ENCODE measurements at places on chromosomes 16 and 17. TPM values are rescaled to one million over a fixed set of nuclear protein-coding genes. Genes with fewer than 3 reads are reported as not detected.
A peak's percentile ranks its signal among the peaks of the same experiment; 100 is the strongest.

- no peaks in the 10 kb centered on the region for H3K36me3 ChIP-seq
- H3K27me3 ChIP-seq: no peaks in the 10 kb centered on the region
- H3K27ac ChIP-seq: no peak overlapping the region
- no peak for DNase-seq
- H3K4me1 ChIP-seq: peaks cover 3% of the 10 kb centered on the region
Observed at GRCh38 chr16:83441517-83441916, 366.3 kb upstream of the HSBP1 start.

- H3K4me1 ChIP-seq: peaks cover 18% of the 10 kb centered on the region
- no peaks in the 10 kb centered on the region for H3K27me3 ChIP-seq
- H3K36me3 ChIP-seq: peaks cover 16% of the 10 kb centered on the region
- no peak for DNase-seq
Observed at GRCh38 chr17:608511-609231, 106.0 kb downstream of the VPS53 start.

DNA sequence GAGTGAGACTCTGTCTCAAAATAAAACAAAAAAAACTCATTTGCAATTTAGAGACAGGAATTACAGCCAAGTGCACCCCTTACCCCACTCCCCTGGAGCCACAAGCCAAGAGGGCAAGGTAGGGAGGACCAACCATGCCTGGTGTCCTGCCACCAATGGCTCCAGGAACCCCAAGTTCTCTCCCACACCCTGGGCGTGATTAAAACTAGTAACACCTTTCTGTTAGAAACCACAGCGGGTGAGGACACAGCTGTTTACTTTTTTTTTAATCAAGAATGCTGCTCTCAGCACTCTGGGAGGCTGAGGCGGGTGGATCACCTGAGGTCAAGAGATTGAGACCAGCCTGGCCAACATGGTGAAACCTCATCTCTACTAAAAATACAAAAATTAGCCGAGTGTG lies 38.1 kb downstream of the ANKRD11 start:
- no peak for DNase-seq
- H3K36me3 ChIP-seq: peaks cover 3% of the 10 kb centered on the region
- peaks cover 62% of the 10 kb centered on the region for H3K4me1 ChIP-seq
- H3K4me3 ChIP-seq: no peak overlapping the region
- no peaks in the 10 kb centered on the region for H3K27me3 ChIP-seq

DNA sequence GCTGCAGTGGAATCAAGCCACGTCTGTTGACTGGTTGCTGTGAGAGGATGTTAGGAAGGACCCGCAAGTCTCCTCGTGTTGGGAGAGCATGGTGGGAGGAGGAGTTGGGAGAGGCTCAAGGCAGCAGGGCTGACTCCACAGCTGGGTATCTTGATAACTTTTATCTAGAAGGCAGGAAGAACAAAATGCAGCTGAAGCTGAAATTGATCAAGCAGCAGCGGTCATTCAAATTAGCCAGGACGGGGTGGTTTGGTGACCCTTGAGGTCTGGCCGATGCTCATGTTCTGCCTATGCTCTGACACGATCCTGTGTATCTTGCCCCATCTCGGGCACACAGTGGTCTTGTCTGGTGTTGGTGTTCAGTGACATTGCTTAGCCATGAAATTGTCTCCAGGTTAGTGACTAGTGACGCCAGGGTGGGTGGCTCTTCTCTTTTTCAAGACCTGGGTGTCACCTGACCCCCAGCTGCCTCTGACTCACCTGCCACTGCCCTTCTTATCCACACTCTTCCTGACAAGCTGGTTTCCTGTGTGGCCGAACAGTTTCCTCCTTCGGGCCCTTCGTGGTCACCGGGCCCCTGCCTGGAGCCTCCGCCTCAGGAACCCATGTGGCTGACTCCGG lies 19.1 kb downstream of the NPTX1 start:
- peaks cover 21% of the 10 kb centered on the region for H3K4me1 ChIP-seq
- H3K36me3 ChIP-seq: no peaks in the 10 kb centered on the region
- DNase-seq: no peak
- H3K27me3 ChIP-seq: peaks cover 22% of the 10 kb centered on the region
- no peak overlapping the region for H3K4me3 ChIP-seq

- H3K27ac ChIP-seq: no peak overlapping the region
- no peak for DNase-seq
- H3K27me3 ChIP-seq: peaks cover 10% of the 10 kb centered on the region
- no peaks in the 10 kb centered on the region for H3K36me3 ChIP-seq
- no peaks in the 10 kb centered on the region for H3K4me1 ChIP-seq
- peak overlapping the region; percentile 26 for H3K4me3 ChIP-seq
Observed at GRCh38 chr16:31537362-31538242, 9.9 kb downstream of the AHSP start.

Gene LRRC46
- 0.84 TPM for total RNA-seq

DNA sequence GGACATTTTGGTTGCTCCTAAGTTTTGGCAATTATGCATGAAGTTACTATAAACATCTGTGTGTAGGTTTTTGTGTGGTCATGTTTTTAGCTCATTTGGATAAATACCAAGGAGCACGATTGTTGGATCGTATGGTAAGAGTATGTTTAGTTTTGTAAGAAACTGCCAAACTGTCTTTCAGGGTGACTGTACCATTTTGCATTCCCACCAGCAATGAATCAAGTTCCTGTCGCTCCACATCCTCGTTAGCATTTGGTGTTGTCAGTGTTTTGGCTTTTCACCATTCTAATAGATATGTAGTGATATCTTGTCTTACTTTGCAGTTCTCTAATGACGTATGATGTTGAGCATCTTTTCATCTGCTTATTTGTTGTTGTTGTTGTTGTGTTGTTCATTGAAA lies 20.2 kb downstream of the TENT4B start:
- H3K27me3 ChIP-seq: no peaks in the 10 kb centered on the region
- no peak overlapping the region for H3K4me3 ChIP-seq
- peaks cover 4% of the 10 kb centered on the region for H3K36me3 ChIP-seq
- peaks cover 17% of the 10 kb centered on the region for H3K4me1 ChIP-seq

Gene IRX6
- 0.63 TPM for total RNA-seq

- DNase-seq: no peak
- no peak overlapping the region for H3K27ac ChIP-seq
- H3K4me1 ChIP-seq: no peaks in the 10 kb centered on the region
- peaks cover 38% of the 10 kb centered on the region for H3K27me3 ChIP-seq
- no peak overlapping the region for H3K4me3 ChIP-seq
Observed at GRCh38 chr16:57971848-57972247, 920 bp upstream of the CNGB1 start.

DNA sequence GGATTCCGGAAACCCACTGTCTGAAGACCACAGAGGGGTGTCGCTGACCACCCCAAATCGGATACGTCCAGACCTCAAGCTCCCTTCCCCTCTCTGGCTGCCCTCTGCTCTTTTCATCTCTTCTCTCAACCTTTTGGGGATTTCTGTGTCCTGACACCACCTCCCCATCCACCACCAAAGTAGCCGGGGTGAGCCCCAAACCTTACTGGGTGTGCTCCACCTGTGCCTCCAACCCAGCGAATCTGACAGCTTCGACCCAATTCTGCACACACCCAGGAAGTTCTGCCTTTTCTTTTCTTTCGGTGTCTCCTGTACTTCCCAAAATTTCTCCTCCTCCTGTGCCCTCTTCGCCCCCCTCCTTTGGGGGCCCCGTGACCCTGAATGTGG lies 534 bp downstream of the KCTD11 start:
- DNase-seq: no peak
- peak overlapping the region; percentile 75 for H3K4me3 ChIP-seq
- H3K27ac ChIP-seq: peak overlapping the region; percentile 81
- H3K4me1 ChIP-seq: peaks cover 51% of the 10 kb centered on the region
- H3K27me3 ChIP-seq: no peaks in the 10 kb centered on the region

GRCh38 chr16:50924759-50925545 lies 183.1 kb downstream of the CYLD start:
- no peaks in the 10 kb centered on the region for H3K36me3 ChIP-seq
- H3K4me1 ChIP-seq: no peaks in the 10 kb centered on the region
- no peak for DNase-seq
- H3K4me3 ChIP-seq: no peak overlapping the region

- no peak for DNase-seq
- peaks cover 31% of the 10 kb centered on the region for H3K4me1 ChIP-seq
- H3K36me3 ChIP-seq: peaks cover 39% of the 10 kb centered on the region
- peak overlapping the region; percentile 35 for H3K4me3 ChIP-seq
- peak overlapping the region; percentile 20 for H3K27ac ChIP-seq
- peaks cover 3% of the 10 kb centered on the region for H3K27me3 ChIP-seq
Observed at GRCh38 chr17:74206332-74206818, 2.9 kb downstream of the RPL38 start.

Gene ASGR2
- not detected for total RNA-seq

Gene HOXB1
- not detected for total RNA-seq

GRCh38 chr16:64180136-64180900 lies 941.5 kb downstream of the CDH11 start:
- no peak overlapping the region for H3K4me3 ChIP-seq
- no peak overlapping the region for H3K27ac ChIP-seq
- no peaks in the 10 kb centered on the region for H3K27me3 ChIP-seq
- H3K36me3 ChIP-seq: peaks cover 4% of the 10 kb centered on the region
- DNase-seq: no peak
- H3K4me1 ChIP-seq: peaks cover 18% of the 10 kb centered on the region

- no peak overlapping the region for H3K27ac ChIP-seq
- peaks cover 20% of the 10 kb centered on the region for H3K27me3 ChIP-seq
- H3K36me3 ChIP-seq: no peaks in the 10 kb centered on the region
- H3K4me1 ChIP-seq: peaks cover 11% of the 10 kb centered on the region
- H3K4me3 ChIP-seq: no peak overlapping the region
Observed at GRCh38 chr16:8583199-8583598, 7.1 kb downstream of the TMEM114 start.

DNA sequence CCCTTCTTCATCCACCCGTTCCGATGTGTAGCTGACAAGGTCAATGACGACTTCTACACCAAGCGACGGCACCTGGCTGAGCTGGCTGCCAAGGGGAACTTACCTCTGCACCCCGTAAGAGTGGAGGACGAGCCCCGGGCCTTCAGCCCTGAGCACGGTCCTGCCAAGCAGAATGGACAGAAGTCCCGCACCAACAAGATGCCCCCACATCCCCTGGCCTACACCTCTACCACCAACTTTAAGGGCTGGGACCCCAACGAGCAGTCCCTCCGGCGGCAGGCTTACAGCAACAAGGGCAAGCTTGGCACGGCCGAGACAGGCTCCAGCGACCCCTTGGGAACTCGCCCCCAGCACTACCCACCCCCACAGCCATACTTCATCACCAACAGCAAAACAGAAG lies 333.6 kb downstream of the SHISA9 start:
- H3K27me3 ChIP-seq: no peaks in the 10 kb centered on the region
- no peak overlapping the region for H3K4me3 ChIP-seq
- no peak for DNase-seq
- no peaks in the 10 kb centered on the region for H3K4me1 ChIP-seq
- no peak overlapping the region for H3K27ac ChIP-seq
- H3K36me3 ChIP-seq: no peaks in the 10 kb centered on the region

- no peak overlapping the region for H3K4me3 ChIP-seq
- H3K27me3 ChIP-seq: no peaks in the 10 kb centered on the region
- peaks cover 3% of the 10 kb centered on the region for H3K36me3 ChIP-seq
- H3K27ac ChIP-seq: no peak overlapping the region
- no peak for DNase-seq
Observed at GRCh38 chr17:69227541-69227940, 1.1 kb downstream of the ABCA10 start.

Gene CD300H
- not detected for total RNA-seq

Gene DHRS7C
- total RNA-seq: not detected

Gene GNPTG
- 92.4 TPM for total RNA-seq
